ENCODE measurements at places on chromosomes 3 and 15.

- no peak for DNase-seq
These were observed 109.4 kb downstream of the KLF13 start for GRCh38 chr15:31435912-31436628.

DNA sequence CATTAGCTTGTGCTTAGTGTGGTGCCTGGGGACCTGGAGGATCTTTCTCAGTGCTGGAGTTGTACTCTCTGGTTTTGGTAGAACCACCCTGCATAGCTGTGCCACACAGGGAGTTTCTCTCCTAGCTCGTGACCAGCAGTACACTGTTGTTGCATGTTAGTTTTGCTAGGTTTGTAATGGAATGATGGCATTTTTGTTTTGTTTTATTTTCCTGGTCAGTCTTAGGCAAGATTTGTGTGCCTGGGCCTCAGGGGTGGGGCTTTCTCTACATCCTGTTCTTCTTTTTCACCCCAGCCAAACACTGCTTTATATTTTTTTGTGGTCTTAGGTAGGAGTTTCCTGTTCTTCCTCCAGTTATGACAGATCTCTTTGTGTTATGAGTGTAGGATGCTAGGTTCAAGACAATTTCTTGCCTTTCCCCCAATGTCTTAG, 534.5 kb upstream of the KCNMB2 start:
- DNase-seq = no peak

DNA sequence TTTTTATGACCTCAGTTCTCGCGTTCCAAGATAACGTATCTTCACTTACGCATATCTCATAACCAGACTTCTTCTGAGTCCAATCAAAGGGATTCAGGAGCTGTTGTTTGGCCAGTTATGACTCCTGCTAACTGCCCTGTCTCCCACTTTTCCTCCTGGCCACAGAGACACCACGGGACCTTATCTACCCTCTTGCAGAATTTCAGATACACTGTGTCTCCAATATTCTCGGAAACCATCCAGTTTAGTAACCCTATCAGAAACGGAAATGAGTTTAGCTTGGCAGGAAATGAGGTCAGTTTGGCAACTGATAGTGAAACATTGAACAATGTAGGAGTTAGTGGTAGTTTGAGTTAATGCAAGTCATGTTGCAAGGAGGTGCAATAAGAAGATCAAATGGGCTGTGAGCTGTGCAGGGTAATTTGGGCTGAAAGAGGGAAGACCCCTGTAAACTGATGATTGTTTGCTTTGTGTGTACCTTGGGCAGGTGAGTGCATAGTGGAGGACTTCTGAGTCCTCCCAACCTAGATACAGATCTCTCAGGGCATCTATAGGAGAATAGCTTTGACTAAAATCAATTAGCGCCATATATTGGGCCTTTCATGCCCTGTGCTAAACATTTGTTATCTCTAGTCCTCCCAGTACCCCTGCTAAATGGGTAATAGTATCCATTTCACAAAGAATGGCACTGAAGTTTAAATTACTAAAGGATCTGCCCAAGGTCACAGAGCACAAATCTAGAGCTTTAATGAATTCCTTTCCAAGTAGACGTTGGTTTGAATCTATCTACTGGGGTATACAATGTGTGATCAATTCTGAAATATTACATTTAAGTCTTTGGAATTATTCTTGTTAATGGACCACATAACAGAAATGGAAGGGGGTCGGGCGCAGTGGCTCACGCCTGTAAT, 41.3 kb upstream of the PIK3CB start:
- no peak for DNase-seq

- DNase-seq = no peak
These were observed 36.6 kb downstream of the BUB1B start for GRCh38 chr15:40197434-40197833.

DNA sequence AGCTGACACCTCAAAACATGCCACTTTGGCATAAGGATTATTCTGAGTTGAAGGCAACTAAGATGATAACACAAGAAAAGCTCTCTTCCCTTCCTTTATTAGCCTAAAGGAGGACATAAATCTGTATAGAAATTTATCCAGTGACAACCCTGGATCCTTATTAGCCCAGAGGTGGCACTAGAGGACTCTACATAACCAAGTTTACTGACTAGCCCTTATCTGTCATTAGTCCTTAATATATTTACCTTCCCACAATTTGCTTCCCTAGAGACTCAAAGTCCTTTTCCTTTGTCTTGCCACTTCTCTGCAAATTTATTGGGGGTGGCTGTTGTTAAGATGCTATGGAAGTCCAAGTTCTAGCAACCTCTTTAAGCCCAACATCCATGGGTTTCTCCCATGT, 26.7 kb downstream of the CEP70 start:
- DNase-seq = no peak

DNA sequence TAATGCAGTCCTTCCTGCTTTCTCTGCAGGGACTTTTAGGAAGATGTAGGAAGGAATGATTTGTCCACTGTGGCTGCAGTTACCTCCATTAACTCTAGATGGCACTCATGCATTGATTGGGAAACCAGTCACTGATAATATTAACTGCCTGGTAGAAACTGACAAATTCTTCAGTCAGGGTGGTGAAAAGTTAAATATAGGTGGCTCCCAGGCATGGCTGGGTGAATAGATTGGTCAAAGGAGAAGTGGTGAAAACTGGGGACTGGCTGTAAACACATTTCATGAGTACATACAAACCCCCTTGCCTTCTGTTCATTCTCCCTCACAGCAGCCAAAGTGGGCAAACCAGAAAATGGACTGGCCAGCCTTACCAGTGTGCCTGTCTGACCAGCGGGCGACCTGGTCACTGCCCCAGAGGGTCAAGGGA, 333.4 kb downstream of the THSD4 start:
- peak; percentile 61 for DNase-seq
